Osteocyte (in vitro differentiated cells): ENCODE measurements at places on chromosomes 7 and 10. TPM values are rescaled to one million over a fixed set of nuclear protein-coding genes. Genes with fewer than 3 reads are reported as not detected.

The TMEM270 gene
- not detected in 2 replicates for total RNA-seq

The TAS2R5 gene
- total RNA-seq: 3.1 and 3.2 TPM in 2 replicates

The VSTM2A gene
- not detected in 2 replicates for total RNA-seq

The UCMA gene
- not detected in 2 replicates for total RNA-seq

The MMD2 gene
- total RNA-seq: not detected in 2 replicates

The SPACDR gene
- 0.46 TPM in 1 of 2 replicates, not detected in the other for total RNA-seq

The CAV2 gene
- total RNA-seq: 81.6 and 86.8 TPM in 2 replicates

The LIPF gene
- not detected in 2 replicates for total RNA-seq
